ENCODE measurements at places on chromosomes 7 and 10.

DNA sequence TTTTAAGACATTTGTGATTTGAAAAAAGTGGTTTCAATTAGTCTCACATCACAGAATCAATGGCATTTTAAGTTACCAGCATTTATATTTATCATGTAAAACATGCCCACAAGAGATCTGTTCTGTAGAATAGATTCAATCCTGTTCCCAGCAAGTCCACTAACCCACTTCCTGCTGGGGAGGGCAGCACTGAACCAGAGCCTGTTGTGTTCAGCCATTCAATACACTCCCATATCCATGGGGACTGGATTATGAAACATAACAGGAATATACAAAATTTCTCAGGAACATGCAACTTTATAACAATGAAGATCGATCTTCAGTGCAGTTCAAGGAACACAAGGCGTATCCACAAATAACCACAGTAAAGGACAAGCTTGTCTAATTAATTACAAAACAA is 24.4 kb upstream of the ANK3 start:
- no peak for DNase-seq

DNA sequence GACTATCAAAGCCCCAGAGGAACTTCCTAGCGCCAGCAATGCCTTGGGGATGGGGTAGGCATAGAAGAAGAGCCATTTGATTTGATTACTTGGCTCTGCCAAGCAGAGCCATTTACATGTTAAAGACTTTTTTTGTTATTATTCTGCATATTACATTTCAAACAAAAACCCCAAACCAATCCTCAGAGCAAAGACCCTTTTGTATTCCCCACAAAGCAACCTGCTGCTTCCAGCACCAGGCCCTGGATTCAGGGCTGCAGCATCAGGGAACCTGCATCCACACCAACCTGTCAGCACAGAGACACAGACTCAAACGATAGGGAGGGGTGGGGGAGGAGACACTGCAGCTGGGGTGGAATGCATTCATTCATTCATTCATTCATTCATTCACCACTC is 73.2 kb downstream of the GRID1 start:
- DNase-seq: no peak

- DNase-seq: no peak
Observed at GRCh38 chr10:1360011-1360557, 303.9 kb downstream of the WDR37 start.

- no peak for DNase-seq
Observed at GRCh38 chr10:18216482-18216881, 76.3 kb downstream of the CACNB2 start.

DNA sequence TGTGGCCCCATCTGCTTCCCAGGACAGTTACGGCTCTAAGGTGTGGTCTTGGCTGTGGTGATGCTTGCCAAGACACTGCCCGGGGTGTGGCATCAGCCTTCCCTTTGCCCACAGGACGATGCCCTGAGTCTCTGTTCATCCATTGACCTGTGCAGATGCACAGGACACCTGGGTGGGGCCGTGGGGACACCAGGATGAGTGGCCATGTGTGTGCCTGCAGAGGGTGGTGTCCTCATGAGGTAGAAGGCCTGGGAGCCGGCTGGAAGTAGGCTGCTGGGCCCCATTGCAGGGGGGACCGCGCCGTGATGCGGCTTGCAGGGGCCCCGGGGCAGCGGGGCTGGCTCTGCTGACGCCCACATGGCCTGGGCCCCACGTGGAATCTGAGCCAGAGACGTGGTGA is 22.4 kb upstream of the PWWP2B start:
- no peak for DNase-seq

- no peak for DNase-seq
Observed at GRCh38 chr7:50497968-50498367, 47.8 kb upstream of the FIGNL1 start.

GRCh38 chr10:114172216-114172615 is 1.8 kb downstream of the CCDC186 start:
- DNase-seq: no peak
